ENCODE measurements at places on chromosomes 6 and 20.

GRCh38 chr6:116244284-116244683 lies 9.6 kb downstream of the TSPYL4 start:
- H3K4me3 ChIP-seq, result no peak overlapping the region
- peaks cover 14% of the 10 kb centered on the region for H3K36me3 ChIP-seq
- no peak overlapping the region for H3K27ac ChIP-seq

GRCh38 chr6:44533421-44533820 lies 145.9 kb downstream of the CDC5L start:
- H3K4me1 ChIP-seq, result no peaks in the 10 kb centered on the region
- DNase-seq, result no peak
- no peak overlapping the region for H3K27ac ChIP-seq
- H3K4me3 ChIP-seq, result no peak overlapping the region
- H3K27me3 ChIP-seq, result peaks cover 20% of the 10 kb centered on the region

- no peaks in the 10 kb centered on the region for H3K27me3 ChIP-seq
- no peak overlapping the region for H3K4me3 ChIP-seq
- DNase-seq, result no peak
- H3K27ac ChIP-seq, result no peak overlapping the region
These were observed 323.0 kb downstream of the UTRN start for GRCh38 chr6:144607998-144608735.

DNA sequence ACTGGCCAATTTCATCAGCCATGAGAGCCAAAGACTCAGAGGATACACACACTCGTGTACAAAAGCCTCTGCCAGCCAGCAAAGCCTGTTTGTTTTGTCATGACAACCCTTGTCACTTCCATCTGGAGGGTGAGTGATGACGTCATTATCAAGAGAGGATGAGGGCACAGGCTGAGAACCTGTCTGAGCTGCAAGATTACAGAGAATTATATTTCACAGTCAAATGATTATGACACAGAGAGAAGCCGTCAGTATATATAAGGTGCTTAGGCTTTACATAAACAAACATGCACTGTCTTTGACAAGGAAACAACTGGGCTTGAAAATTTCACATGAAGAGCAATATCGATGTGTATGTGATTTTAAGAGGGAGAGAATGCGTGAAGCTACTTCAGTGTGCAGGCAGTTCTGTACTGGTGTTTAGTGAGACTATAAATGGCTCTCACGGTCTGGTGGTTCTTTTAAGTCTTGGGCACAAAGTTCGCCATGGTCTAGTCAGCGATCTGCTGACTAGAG lies 36.5 kb upstream of the BCLAF1 start:
- no peaks in the 10 kb centered on the region for H3K4me1 ChIP-seq
- H3K27ac ChIP-seq, result no peak overlapping the region
- DNase-seq, result no peak
- H3K27me3 ChIP-seq, result no peaks in the 10 kb centered on the region
- H3K36me3 ChIP-seq, result no peaks in the 10 kb centered on the region
- H3K4me3 ChIP-seq, result no peak overlapping the region

- no peak overlapping the region for H3K4me3 ChIP-seq
- H3K36me3 ChIP-seq, result no peaks in the 10 kb centered on the region
- H3K27me3 ChIP-seq, result no peaks in the 10 kb centered on the region
These were observed 392.3 kb downstream of the PLCB1 start for GRCh38 chr20:8524101-8525016.

DNA sequence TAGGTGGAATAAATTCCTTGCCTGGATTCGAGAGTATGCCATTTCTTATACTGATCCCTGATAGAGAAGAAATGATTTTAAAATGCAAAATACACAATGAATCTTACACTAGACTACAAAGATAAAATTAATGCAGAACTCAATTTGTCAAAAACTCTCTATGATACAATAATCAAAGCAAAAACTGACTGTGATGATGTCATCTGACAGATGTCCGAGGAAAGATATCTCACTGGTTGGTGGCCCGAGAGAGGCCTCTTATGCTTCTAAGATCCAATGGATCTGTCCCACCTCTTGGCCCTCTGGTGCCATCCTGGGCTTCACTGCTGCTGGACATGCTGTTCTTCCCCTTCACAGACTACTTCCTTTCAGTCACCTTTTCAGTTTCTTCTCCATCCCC lies 14.4 kb upstream of the GSTA4 start:
- H3K27me3 ChIP-seq, result no peaks in the 10 kb centered on the region
- no peak overlapping the region for H3K27ac ChIP-seq

DNA sequence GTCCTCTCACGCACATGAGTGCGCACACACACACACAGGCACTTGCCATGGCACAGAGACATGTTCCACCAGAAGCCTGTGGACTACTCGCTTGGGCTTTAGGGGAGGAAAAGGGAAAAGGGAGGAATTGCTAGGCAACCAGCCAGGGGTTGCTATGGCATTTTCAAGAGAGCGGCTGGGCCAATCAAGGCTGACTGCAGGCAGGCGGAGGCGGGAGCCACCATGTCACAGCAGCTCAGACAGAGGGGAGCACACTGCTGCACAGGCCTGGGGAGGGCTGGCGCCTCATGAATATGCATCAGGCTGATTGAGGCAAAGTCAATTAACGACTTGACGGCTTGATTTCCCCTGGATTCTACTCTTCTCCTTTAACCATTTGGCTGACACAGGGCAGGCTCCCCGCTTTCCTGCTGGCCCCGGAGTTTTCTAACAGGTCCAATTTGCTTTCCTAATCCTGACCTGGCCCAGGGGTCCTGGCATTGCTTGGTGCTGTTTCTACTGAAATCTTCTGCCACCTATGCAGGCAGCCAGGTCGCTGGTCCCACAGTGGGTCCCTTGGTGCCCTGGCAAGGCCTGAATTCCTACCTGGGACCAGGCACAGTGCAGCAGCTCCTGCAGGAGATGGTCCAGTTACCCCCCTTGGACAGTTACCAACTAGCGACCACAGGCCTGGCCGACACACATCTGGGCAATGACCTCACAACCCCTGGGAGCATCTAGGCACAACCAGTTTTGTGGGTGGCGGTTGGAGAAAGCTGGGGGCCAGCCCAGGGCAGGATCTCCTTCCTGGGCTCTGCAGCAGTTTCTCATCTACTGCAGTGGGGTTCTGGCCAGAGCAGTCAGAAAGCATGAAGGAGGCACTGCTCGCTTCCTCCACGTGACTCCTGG lies 52.1 kb downstream of the YTHDF1 start:
- no peaks in the 10 kb centered on the region for H3K4me1 ChIP-seq
- no peak overlapping the region for H3K4me3 ChIP-seq
- no peak for DNase-seq
- H3K27me3 ChIP-seq, result peaks cover 15% of the 10 kb centered on the region
- H3K36me3 ChIP-seq, result no peaks in the 10 kb centered on the region

- no peak for DNase-seq
- no peak overlapping the region for H3K27ac ChIP-seq
- no peak overlapping the region for H3K4me3 ChIP-seq
- H3K4me1 ChIP-seq, result no peaks in the 10 kb centered on the region
These were observed 4.5 kb upstream of the SPDEF start for GRCh38 chr6:34560366-34561226.

GRCh38 chr6:24117021-24117420 lies 9.0 kb upstream of the NRSN1 start:
- H3K36me3 ChIP-seq, result no peaks in the 10 kb centered on the region
- no peak overlapping the region for H3K27ac ChIP-seq
- no peak overlapping the region for H3K4me3 ChIP-seq
- no peak for DNase-seq
- H3K27me3 ChIP-seq, result peaks cover 1% of the 10 kb centered on the region

DNA sequence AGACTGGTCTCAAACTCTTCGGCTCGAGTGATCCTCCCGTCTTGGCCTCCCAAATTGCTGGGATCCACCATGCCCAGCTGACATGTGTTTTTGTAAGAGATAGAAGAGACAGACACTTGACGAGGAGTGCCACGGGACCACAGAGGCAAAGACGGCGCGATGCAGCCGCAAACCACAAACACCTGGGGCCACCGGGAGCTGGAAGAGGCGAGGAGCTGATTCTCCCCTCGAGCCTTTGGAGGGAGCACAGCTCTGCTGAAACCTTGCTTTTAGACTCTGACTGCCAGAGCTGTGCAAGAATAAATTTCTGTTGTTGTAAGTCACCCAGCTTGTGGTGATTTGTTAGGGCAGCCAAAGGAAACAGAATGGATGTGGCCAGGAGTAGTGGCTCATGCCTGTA lies 46.9 kb downstream of the TFAP2C start:
- no peaks in the 10 kb centered on the region for H3K4me1 ChIP-seq
- peaks cover 2% of the 10 kb centered on the region for H3K36me3 ChIP-seq
- DNase-seq, result no peak

GRCh38 chr20:1381753-1382591 lies 10.9 kb downstream of the FKBP1A start:
- peaks cover 15% of the 10 kb centered on the region for H3K36me3 ChIP-seq
- DNase-seq, result no peak
- no peaks in the 10 kb centered on the region for H3K27me3 ChIP-seq
- no peak overlapping the region for H3K4me3 ChIP-seq

DNA sequence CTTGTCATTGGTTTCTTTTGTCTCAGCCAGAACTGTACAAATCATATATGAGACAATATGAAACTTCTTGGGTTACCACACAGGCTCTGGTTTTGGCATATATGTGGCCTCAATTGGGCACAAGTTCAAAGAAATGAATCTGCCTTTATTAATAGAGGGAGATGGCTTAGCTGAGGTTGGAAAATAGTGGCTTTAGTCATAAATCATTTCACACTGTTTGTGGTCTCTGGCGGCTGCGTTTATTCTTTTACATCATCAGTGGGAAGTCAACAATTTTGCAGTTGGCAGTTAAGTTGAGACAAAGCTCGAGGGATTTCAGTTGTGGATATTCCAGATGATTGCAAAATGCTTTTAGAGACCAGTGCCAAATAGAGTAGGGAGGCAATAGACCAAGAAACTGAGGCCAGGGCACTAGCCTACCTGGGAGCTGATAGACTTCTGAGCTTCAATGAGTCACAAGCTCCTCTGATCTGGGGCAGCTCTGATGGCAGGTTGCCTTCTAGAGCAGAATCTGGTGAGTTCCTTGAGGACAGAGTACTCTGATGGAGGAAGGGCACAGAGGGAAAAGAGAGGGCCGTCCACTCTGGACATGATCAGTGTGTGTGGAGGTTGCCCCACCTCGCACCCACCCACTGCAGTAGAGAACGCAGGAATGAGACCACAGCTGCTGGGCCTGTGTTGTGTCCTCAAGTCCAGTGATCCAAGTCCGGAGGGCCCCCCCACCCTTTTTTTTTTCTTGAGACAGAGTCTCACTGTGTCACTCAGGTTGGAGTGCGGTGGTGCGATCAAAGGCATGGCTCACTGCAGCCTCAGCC lies 73.5 kb downstream of the ARMC2 start:
- H3K4me1 ChIP-seq, result peaks cover 3% of the 10 kb centered on the region
- H3K4me3 ChIP-seq, result no peak overlapping the region

DNA sequence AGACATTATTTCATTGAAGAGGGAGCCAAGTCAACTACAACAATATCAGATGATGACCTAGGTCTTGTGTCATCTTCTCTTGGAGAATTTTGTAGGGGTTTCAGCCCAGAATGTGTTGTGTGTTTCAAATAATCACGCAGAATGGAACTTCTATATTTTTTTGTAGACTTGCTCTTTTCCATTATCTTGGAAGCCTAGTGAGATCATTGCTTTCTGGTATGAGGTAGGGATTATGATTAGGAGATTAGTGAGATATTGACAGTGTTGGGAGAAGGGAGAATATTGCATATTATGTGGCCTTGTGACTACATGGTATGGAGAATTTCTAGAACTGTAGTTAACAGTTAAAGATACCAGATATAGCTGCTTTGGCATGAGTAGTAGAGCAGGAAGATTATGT lies 423.6 kb upstream of the PLCB4 start:
- no peak overlapping the region for H3K27ac ChIP-seq
- no peaks in the 10 kb centered on the region for H3K4me1 ChIP-seq
- no peaks in the 10 kb centered on the region for H3K36me3 ChIP-seq

DNA sequence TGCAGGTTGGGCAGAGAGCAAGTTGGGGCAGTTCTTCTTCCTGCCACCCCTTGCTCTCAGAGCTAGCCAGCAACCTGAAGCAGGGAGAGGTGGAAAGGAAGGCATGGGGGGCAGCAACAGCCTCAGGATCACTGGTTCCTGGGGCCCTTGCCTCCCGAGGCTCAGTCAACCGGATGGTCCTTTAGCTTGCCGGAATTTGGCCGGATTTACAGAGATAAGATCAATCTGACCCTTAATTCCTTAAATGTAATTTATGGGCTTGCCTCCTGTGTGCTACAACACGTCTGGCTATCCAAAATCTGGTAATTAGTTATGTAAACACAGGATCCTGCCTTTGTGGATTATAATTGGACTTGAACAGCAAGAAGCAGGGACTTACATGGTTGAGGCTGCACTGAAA lies 19.5 kb upstream of the TCP11 start:
- H3K4me3 ChIP-seq, result no peak overlapping the region
- H3K27ac ChIP-seq, result no peak overlapping the region
- no peaks in the 10 kb centered on the region for H3K4me1 ChIP-seq
- DNase-seq, result no peak

DNA sequence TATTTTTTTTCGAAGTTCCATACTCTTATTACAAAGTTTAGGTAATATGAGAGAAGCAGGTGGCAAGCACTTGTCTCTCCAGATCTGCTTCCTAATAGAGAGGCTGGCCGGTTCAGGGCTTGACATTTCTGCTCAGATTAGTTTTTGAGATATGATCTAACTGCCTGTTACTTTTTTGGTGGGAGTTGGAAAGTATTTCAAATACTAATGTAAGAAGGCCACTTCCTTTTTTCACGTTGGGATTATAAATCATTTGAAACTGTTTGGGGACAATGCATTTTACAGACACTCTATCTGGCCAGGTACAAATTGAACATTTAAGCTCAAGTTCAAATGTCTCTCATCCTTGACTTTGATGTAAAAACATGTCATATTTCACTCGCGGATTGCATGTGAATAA lies 222.1 kb upstream of the SULF2 start:
- no peak overlapping the region for H3K27ac ChIP-seq
- H3K4me1 ChIP-seq, result peaks cover 35% of the 10 kb centered on the region
- no peaks in the 10 kb centered on the region for H3K27me3 ChIP-seq
- no peak overlapping the region for H3K4me3 ChIP-seq
- peaks cover 3% of the 10 kb centered on the region for H3K36me3 ChIP-seq
- no peak for DNase-seq

DNA sequence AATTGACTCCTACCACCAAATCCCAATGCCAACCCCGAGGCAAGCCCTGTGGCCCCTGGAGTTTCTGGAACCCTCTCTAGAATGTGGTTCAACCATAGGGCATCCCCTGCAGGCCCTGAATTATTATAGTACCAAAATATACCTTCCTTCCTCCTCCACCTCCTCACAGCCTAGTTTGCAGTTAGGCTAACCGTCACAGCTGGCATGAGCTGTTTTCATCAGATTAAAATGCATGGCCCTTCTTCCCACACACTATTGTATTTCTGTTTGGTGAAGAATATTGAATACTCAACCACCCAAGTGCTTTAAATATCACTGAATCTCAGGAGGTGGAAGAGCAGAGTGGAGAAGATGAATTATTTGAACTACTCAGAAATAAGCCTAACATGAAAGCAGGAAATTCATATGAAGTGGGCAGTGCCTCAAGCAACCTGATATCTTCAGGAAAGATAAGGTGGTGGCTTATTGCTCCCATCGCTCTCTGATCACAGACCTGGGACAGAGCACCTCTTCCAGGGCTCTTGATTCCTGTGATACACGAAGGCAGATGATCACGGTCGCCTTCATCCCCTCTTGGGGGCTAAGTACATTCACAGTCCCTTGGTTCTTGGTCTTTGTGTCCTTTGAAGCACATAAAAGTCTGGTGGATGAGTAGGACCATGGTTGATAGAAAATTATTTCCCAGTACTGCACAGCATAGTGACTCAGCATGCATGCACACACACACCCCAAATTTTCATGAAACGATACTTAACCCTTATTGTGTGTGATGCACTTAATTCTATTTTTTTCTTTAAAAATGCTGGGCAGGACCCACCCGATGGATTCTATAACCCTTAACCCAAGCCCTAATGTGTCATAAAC lies 90.9 kb downstream of the PSMG4 start:
- H3K4me3 ChIP-seq, result no peak overlapping the region
- H3K4me1 ChIP-seq, result peaks cover 22% of the 10 kb centered on the region
- H3K27me3 ChIP-seq, result peaks cover 20% of the 10 kb centered on the region
- DNase-seq, result no peak
- H3K36me3 ChIP-seq, result no peaks in the 10 kb centered on the region

All from memory B cell (primary cell).